Fibroblast of upper back skin (primary cell): ENCODE measurements at places on chromosomes 2 and 18.

GRCh38 chr18:5627776-5628511 lies 84.1 kb upstream of the EPB41L3 start:
- DNase-seq = no peak

DNA sequence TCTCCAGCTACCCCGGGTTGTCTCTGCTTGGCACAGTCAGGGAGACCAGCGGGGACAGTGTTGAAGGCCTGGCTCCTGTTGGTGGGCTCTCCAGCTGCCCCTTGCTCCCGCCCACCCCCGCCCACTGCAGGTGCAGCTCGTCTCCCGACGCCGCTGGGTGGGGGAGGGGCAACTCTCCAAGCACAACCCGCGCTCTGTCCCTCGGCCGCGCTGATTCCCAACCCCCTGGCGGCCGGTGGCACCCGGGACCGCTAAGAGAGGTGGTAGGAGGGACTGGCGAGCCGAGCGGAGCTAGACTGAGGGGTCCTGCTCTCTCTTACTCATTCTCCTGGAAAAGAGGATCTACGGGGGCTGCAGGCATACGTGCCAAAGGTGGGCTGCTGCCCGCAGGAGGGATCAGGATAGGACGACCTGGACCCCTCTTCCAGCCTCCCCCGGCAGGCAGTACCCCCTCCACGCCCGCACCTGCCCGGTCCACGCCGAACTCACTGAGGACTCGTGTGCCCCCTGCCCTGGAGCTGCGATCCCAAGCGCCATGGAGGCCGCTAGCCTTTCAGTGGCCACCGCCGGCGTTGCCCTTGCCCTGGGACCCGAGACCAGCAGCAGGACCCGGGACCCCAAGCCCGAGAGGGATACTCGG lies 44.5 kb downstream of the DDX18 start:
- DNase-seq = no peak

- DNase-seq = peak; percentile 34
These were observed 180.5 kb downstream of the AGPS start for GRCh38 chr2:177573120-177573519.

GRCh38 chr2:33108483-33109443 lies 162.0 kb downstream of the LTBP1 start:
- DNase-seq = peak; percentile 28

DNA sequence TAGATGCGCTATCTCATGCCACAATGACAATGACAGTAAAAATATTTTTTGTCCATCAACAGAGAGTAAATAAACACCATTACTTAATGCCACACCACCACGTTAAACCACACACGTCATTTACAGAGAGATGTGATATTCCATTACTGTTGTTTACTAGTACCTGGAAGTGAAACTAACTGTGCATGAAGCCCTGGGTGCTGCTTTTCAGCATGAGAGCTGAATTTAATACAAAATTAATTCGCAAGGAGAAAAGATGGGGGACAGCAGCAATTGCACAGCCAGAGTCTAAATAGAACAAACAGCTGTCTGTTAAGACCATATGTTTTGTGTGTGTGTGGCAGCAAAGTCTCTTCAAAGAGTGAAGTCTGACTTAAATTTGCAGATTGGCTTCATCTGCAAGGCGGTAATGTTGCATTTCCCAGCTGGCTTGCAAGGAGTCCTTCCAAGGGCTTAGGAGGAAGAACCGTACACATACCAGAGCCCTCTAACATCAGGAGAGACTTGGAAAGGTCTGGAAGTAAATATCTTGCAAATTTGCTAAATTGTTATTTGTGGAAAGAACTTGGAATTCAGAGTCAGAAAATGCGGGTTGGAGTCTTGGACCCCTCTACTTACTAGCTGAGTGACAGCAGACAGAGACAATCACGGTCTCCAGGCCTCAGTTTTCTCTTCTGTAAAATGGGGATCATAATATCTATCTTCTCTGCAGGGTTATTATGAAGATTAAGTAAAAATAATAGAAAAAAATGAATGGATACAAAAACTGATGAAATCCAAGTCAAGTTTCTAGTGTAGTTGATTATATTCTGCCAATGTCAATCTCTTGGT lies 127.6 kb downstream of the ALPK2 start:
- DNase-seq = no peak

DNA sequence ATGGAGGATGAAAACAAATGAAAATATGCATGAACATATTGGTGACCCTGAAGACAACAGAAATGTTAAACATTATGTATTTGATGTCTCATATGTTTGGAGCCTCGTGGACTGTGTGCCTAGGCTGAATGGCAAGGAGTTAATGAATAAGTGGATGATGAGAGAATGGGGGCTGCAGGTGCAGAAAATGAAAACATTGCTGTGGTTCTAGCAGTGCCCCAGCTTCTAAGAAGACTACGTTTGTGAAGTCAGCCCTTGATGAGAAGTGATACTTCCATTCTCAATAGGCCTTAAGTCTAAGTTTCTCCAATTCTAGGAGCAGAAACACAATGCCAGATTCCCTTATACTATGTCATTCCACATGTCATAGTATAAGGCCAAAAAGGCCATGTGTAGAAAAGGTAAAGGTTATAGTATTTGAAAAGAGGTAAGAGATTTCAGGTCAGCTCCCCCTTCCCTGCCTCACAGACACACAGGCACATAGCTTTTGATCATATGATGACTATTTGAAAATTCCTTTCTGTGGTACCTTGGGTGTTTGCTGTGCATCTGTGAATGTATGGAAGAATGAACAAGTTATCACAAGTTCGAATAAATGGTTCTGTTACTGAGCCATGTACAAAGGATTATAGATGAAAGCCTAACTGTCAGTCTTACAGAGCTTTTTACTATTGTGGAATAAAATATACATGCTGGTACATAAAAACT lies 280.8 kb downstream of the SETBP1 start:
- DNase-seq = no peak
